ENCODE measurements at places on chromosomes 16 and 17.

- DNase-seq, result no peak
Observed at GRCh38 chr16:47562366-47562765, 101.2 kb downstream of the PHKB start.

DNA sequence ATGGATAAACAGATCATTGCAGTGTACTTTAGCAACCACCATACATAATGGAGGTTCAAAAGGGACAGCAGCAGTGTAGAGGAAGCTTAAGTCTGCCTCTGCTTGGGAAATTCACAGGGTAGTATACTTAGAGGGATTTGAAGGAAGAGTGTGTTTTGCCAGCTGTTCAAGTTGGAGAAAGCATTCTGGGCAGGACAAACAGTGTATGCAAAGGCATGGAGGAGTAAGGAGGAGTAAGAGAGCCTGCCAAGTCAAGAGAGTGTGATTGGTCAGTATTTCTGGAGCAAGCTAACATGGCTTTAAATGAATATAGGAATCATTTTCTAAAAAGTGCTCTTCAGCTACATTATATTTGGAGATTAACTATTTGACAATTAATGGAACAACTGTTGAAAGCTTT is 22.9 kb upstream of the PHAF1 start:
- DNase-seq, result no peak

DNA sequence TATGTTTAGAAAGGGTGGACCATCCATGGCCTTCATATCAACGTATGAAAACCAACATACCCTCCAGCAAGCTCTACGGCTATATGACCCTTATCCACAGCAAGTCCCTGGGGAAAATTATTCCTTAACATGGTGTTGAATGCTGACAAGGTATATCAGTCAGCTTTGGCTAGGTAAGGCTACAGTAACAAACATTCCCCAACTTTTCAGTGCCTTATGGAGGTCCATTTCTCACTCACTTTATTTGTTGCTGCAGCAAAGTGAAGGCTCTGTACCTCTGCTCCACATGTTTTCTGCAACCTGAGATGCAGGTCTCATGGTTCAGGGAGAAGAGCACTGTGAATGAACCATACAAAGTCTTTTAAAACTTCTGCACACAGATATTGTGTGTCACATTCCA is 83.8 kb upstream of the TOX3 start:
- no peak for DNase-seq

DNA sequence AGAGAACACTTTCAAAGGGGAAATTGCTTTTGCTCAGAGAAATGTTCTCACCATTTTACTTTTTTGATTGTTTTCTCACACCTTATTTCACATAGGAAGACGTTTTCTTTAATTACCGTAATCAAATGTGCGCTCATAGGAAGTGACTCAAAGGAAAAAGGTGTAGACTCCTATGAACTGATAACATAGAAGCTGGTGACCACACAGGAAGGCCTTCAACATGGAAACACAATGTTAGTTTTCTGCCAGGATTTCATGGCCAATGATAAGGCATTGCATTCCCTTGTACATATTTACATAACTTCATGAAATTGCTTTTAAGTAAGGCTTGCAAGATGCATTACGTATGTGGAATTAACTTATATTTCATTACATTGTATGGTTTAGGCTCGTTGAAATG is 40.9 kb upstream of the KCNJ16 start:
- no peak for DNase-seq

- no peak for DNase-seq
Observed at GRCh38 chr17:50169881-50170459, 4.2 kb downstream of the SGCA start.

GRCh38 chr17:21394265-21394664 is 18.1 kb downstream of the KCNJ12 start:
- no peak for DNase-seq

GRCh38 chr16:22065252-22065651 is 27.1 kb upstream of the VWA3A start:
- no peak for DNase-seq

- DNase-seq, result no peak
Observed at GRCh38 chr17:46179375-46179999, 13.7 kb downstream of the KANSL1 start.
